ENCODE measurements at places on chromosomes 12 and 14.

DNA sequence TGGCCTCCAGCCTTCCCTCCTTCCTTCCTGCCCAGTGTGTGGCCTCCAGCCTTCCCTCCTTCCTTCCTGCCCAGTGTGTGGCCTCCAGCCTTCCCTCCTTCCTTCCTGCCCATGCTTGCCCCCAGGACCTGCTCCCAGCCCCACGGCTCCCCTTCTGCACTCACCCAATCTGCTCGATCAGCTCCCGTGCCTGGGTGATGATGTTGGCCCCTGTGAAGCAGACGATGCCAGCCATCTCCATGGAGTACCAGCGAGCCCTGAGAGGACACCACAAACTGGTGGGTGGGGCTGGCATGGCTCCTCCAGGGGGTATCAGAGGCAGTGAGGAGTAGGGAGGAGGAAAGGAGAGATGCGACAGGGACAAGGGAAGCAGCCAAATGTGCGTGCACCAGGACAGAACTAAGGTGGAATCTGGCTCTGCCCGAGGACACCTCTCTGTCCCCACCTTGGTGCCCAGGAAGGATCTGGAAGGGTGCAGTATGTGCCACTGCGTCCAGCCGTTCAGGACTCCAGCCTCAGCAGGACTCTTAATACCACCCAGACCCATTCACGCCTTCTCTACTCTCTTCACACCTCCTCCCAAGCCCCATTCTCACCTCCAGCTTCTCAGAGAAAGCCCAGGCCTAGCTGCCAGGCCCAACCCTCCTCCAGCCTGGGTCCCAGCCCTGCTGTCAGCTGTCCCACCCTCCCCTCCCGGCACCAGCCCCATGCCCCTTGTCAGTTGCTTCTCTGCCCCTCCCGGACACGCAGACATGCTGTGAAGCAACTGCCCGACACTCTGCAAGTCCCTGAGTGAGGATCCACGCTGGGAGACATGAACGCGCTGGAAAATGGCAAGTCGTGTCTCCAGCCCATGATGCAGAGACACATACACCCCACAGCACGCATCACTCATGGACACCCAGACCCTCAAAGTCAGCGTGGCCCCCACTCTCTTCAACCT lies 22.7 kb downstream of the POLE start:
- DNase-seq = no peak

DNA sequence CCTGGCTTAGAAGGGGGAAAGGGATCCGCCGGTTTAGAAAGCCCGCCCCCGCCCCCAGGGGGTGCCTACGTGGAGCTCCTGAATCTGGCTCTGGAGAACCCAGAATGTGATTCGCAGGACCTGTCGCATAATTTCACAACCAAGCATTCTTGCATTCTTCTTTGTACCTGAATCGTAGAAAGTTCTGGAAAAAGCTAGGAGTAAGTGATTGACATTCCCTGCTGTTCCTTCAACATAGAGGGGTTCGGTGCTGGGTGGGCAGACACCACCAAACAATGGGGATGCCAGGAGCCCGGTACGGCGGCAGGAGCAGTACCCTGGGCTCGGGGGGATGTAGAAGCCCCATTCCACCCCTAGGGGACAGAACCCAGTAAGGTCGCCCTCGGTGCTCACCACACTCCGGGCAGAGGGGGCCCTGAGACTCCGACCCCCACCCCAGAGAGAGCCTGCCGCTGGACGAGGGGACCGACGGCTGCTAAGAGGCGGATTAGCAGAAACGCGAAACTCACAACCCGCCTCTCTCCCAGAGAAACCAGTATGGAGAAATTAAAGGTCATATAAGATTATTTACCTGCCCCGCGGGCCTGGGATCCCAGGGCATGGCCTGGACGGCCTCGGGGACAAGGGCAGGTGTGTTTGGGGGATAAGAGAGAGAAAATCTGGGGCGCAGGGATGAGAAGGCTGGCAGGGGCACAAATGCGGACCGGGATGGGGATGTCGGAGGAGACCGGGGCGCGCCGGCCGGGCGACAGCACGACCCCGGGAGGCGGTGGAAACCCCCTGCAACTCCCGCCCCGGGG lies 520 bp downstream of the CSRP2 start:
- DNase-seq = no peak

DNA sequence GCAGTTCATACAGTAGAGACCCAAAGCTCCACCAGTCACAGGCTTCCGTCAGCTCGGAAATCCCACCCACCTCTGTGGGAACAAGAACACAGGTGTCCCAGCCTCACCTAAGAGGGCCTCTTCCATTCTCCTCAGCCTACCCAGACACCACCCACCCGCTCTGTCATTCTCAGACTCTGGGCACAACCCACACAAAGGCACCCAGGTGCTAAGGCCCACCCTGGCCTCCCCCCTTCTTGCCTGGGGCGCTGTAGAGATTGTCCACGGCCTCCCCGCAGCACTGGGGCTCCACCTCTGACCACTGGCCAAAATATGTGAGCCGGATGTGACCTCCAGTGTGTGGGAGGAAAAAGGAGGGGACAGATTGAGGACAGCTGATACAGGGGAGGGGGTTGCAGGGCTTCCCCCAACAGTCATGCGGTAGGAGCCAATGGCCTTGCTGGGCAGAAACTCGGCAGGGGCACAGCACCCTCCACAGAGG lies 14.2 kb downstream of the RPS6KL1 start:
- DNase-seq = no peak

DNA sequence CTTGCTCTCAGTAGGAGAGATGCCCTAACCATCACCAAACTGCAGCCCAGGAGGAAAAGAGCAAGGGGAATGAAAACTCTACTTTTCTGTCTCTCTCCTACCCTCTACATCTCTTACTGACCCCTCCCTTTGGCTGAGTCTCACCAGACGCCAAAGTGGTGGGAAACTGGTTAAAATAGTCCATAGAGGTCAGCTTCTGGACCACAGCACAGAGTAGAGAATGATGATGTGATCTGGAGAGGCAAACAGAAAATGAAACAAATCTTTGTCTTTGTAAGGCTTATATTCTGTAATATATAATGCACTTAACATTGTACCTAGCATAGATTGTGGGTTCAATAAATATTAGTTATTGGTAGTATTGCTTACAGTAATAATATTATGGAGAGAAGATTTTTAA lies 81.0 kb upstream of the GARIN2 start:
- no peak for DNase-seq

DNA sequence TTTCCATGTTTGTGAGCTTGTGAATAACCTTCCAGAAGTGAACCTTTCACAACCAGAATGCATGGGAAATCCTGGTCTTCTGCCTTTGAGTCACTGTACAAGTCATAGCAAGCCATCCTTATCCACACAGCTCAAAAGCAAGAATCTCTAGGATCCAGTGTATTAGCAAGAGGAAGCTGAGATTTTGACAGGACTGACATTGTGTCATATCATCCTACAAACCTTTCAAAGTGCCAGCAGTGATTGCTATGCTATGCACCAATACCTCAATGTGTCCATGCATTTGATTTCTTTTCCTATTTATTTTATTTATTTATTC lies 13.5 kb upstream of the NRDE2 start:
- DNase-seq = no peak

GRCh38 chr12:93091886-93092648 lies 163.0 kb upstream of the EEA1 start:
- no peak for DNase-seq

DNA sequence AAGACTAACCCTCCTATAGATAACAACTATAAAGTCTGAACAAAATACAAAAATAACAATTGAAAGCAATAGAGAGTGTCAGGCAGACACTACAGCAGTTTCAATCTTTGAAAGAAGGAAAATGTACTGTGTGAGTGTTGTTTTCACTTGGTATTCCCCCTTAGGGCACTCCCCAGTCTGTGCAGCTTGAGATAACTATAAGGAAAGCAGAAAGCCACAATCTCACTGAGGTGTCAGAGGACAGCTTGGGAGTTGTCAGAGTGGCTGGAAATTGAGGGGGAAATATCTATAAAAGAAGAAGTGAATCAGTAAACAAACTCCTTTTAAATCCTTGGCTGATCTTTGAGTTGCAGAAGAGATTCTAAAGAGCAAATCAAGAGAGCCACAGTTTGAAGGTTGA lies 364.8 kb downstream of the NELL2 start:
- DNase-seq = no peak

GRCh38 chr14:64849940-64850339 lies 29.8 kb downstream of the SPTB start:
- no peak for DNase-seq

DNA sequence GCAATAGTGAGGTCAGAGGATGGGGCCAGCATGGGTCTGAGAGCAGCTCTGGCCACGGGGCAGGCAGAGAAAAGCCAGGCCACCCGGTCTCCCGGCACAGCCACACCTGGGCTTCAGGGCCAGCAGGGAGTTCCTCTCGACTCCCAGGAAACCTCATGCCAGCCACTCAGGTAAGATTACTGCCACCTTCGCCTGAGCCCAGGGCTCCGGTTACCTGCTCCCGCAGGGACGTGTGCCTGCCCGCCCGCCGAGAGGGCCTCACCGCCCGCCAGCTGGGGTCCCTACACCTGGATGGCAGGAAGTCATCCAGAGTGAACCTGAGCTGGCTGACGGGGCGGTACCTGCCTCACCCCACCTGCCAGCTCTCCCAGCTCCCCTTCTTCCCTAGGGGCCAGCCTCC lies 7.3 kb downstream of the JAG2 start:
- no peak for DNase-seq

GRCh38 chr12:93109551-93110203 lies 180.6 kb upstream of the EEA1 start:
- DNase-seq = no peak

DNA sequence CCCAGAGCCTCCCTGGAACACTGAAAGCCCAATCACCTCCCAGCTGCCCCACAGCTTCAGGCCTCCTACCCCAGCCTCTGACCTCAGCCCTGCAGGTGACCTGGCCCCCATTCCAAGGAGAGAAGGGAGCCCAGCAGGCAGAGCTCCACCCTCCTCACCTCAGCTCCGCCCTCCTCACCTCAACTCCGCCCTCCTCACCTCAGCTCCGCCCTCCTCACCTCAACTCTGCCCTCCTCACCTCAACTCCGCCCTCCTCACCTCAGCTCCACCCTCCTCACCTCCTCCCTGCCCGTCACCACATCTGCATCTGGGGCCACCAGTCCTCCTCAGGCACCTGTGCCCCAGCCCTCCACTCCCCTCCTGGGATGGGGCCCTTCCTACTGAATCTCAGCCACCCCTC lies 112.2 kb upstream of the SFSWAP start:
- no peak for DNase-seq

DNA sequence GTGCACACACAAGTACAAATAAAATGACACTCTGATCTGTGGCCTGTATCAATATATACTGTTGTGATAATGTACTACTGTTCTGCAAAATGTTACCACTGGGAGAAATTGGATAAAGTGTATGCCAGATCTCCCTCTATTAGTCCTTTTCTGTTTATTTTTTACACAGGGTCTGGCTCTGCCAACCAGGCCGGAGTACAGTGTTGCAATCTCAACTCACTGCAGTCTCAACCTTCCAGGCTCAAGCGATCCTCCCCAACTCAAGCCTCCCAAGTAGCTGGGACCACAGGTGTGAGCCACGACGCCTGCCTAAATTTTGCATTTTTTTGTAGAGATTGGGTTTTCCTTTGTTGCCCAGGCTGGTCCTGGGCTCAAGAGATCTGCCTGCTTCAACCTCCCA lies 1.9 kb downstream of the NT5DC3 start:
- no peak for DNase-seq

DNA sequence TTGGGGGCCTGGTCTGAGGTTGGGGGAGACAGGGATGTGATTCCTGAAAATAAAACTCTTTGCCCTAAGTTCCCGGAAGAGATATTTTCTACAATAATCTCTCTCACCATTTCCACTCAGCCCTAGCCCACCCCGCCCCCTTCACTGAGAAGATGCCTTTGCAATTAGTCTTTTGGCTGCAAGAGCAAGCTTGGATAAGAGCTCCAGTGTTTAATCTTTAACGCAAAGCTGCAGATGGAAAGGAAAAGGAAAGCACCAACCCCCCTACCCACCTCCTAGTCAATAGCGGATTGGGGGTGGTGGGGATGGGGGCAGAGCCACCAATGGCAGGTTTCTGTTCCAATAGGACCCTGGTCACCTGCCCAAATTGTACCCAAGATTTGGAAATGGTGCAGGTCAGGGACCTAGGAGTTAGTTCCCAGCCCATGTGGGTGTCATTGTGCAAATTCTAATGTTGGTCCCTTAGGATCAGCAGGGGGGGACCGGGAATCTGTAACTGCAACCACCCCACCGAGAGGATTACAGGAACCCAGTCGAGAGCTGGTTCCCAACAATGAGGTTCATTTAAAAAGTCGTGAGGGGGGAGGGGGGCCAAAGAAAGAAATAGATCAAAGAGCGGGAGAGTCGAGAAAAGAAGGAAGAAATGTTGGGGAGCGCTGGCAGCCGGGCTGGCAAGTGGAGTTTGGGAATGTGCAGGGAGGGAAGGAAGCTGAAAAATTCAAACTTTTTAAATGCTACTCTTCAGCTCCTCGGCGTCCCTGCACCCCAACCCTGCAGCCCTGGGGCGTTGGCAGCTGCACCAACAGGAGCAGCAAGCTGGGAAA lies 1.6 kb downstream of the ZFP36L1 start:
- no peak for DNase-seq

DNA sequence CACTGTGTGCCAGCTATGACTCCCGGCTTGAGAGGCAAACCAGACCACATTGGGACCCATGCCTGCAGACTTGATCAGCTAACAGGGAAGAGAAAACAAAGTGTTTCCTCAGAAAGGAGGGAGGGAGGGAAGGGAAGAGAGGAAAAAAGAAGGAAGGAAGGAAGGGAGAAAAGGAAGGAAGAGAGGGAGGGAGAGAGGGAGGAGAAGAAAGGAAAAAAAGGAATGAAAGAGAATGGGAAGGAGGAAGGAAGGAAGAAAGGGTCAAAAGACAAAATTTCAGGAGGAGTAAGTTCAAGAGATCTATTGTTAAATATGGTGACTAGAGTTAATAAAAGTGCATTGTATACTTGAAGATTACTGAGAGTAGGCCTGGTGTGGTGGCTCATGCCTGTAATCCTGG lies 18.9 kb downstream of the FIGNL2 start:
- DNase-seq = no peak

DNA sequence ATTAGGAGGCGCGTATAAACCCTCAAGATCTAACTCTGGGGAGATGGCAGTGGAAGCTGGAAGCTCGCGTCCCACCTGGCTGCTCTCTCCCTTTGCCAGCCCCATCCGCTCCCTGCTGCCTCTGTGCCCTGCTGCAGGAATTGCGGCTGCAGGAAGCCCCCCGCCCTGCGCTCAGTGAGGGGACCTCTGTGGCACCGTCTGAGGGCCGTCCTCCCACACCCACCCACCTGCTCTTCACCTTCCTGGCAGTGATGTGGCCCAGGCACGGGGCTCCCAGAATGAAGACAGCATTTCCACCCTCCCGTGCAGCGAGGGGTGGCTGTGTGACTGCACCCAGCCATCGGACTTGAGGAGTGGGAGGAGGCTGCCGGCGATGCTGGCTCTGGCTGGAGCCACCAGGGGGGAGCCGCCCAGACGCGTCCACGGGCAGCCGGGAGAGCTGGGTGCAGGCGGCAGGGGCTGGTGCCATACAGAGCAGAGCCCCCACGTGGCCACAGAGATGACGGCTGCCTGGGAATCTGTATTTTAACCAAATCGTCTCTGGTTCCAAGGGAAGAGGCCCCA lies 28.3 kb upstream of the GALNT9 start:
- DNase-seq = no peak

- DNase-seq = no peak
Measured at GRCh38 chr12:128813392-128813791, 10.4 kb downstream of the SLC15A4 start.

GRCh38 chr12:55830601-55831446 lies 1.4 kb upstream of the DNAJC14 start:
- DNase-seq = peak; percentile 39

- DNase-seq = no peak
Measured at GRCh38 chr14:34496679-34497513, 34.9 kb upstream of the SPTSSA start.
